T-helper 2 cell treated with Interferon-gamma antibody and Interleukin-4, amounts not matched to agents 5 μg/mL and 100 μg/mL, for 36 hours (primary cell): ENCODE measurements at places on chromosomes 1 and 21.
A peak's percentile ranks its signal among the peaks of the same experiment; 100 is the strongest.

DNA sequence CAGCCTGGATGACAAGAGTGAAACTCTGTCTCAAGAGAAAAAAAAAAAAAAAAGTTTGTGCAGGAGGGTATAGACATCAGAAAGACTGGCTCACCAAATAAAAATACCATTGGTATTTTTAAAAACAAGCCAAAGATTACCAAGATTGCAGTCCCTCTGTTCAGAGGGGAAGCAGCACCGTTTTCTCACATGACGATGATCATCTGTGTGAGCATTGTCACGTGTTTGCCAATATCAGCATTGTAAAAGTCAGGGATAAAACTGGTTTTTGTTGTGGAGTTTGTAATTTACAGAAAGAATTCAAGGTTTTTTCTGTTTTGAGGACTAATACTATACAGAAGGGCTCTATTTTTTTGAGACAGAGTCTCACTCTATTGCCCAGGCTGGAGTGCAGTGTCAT is 26.5 kb downstream of the ZNF362 start:
- DNase-seq: no peak

DNA sequence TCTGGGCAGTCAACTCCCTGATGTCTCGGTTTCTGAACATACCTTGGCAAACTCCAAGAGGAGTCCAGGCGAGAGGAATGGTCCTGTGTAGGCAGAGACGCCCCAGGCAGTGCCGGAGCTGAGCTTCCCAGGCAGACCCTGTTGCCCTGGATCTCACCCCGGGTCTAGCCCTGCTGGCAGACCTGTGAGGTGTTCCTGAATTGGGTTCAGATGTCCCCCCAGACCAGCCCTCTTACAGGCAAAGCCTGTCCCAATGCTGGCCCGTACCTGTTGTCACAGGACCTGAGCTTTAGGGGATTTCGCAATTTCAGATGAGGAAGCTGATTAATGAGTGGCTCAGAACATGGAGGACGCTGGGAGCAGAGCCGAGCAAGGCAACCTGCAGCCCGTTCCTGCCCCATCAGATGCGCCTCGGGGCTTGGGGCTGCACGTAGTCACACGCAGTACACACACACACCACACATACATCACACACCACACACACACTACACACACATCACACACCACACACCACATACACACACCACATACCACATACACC is 38.5 kb upstream of the PDE9A start:
- DNase-seq: peak; percentile 46

DNA sequence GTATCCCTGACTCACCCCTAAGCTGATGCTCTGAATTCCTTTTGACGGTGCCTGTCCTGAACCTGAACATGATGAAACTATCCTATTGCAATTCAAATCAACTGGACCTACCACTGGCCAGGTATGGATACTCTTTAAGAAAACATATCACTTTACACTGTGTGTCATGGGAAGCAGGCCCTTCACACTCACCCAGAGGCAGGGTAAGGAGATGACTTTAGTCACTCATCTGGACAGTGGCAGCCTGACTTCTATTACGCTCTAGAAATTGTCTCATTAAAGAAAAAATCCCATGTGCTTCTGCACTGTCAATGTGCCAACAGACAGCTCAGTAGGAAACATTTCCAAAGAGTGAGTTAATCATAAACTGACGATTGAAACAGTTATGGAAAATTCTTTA is 94.3 kb downstream of the VAV3 start:
- no peak for DNase-seq

GRCh38 chr1:158972841-158973240 is 36.9 kb upstream of the IFI16 start:
- DNase-seq: no peak

GRCh38 chr1:95850165-95850649 is 616.2 kb downstream of the RWDD3 start:
- DNase-seq: no peak

- DNase-seq: peak; percentile 56
Measured at GRCh38 chr1:27887215-27888021, 15.1 kb downstream of the THEMIS2 start.

DNA sequence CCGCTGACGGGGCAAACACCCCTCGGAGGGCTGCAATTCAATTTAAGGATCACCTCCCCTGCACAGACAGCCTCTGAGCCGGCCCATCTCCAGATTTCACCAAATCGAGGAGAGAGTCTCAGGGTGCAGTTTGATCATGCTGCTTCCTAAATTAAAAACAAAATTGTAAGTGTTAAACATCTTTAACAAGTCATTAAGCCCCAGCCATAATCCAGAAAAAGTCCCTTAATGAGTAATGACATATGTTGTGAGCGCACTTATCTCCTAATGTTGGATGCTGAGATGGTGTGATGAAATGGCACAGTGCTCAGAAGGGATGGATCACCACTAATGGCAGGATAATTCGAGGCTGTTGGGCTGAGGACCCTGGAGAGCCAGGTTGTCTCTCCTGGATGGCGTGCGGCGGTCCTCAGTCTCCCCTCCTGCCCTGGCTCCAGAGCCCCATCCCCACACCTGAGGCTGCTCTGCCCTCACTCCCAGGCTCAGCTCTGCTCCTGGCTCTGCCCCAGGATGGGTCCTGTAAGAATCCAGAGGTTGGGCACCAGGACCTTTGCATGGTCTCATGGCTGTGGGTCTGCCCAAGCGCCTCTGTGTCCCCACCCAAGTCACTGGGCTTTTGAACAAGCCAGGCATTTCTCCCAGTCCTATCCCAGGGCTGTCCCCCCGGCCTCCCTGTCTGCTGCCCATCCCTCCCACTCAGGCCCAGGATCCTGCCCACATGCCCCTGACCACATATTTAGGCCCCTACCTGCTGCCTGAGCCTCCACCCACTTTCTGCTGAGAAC is 224.4 kb upstream of the POU3F1 start:
- no peak for DNase-seq

DNA sequence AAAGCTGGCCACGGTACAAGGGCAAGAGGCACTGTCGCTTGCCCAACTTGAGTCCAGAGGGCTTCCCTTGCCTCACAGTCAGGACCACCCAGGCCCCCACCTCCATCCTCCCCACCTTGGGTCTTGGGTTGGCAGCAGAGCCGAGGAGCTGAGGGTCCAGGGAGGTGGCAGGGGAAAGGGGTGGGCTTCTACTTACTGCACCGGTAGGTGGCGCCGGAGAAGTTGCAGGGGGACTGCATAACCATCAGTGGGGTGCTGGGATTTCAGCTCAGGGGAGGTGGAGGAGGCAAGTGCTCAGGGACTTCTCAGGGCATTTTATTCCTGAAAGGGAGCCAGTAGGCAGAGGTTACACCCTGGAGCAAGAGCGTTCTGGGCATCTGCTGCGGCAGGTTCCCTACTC is 44.0 kb downstream of the TRIM62 start:
- no peak for DNase-seq
